Stimulated activated CD4-positive, alpha-beta T cell treated with anti-CD3 and anti-CD28 coated beads, Interleukin-4, amount 100 ng/mL, for 1 hour (primary cell): ENCODE measurements at places on chromosomes 3 and 15.

DNA sequence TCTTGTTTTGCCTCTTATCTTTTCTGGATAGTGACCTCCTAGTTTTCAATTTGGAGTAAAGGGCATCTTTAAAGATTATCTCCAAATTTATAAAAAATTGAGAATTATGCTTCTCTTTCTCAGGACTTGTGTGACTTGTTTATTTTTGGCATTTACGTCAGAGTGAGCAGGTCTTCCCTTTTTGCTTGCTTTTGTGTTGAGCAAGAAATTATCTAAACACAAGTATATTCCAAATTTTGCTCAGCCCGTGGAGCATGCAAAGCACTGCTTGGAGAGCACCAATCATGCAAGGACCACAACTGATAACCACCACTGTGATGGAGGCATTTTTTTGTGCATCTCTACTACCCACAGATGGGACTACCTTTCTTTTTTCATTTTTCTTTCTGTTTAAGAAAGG is 7.1 kb downstream of the SLC25A26 start:
- no peak for DNase-seq

DNA sequence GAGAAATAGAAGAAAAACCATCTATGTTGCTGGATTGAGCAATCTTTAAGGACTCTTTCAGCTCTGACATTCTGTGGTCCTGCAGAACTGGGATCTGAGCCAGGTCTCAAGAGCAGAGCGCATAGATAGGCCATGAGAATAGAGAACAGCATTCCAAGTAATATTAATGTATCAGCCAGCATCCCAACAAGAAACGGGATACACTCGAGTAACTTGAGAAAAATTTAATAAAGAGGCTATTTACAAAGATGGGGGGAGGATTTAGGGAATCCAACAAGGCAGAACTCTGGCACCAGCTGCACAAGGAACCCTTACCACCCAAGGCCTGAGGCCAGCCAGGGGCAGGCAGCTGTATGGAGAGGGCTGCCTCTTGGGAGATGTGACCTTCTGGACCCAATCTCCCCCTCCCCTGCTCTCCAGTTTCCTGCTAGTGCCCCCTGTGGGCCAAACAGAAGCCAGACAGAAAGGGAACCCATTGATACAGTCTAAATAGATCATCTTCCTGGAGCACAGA is 8.2 kb downstream of the TMOD2 start:
- DNase-seq: no peak

GRCh38 chr3:141773676-141774075 is 10.5 kb downstream of the GRK7 start:
- DNase-seq: no peak

- DNase-seq: no peak
Measured at GRCh38 chr3:42846685-42847522, 28.8 kb downstream of the CYP8B1 start.

GRCh38 chr15:71781179-71781964 is 29.0 kb upstream of the NR2E3 start:
- DNase-seq: no peak

- DNase-seq: no peak
Measured at GRCh38 chr3:194843556-194843955, 157.9 kb downstream of the FAM43A start.

DNA sequence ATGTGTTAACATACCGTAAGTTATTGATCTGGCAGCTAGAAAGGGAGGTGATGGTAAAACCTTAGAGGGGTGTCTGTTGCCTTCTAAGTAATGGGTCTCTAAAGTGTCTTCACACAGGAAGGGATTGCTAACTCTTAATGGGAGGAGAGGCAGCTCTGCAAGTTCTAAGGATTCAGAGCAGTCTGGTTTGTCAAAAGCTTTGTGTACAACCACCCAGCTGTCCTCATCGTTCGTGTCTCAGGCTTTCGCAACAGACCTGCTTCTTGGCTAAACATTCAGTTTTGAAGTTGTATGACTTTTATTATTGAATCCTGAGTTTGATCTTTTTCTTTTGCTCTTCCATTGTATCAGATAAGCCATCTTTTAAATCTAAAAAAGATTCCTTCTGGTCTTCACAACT is 404.9 kb downstream of the SQOR start:
- no peak for DNase-seq

- peak; percentile 62 for DNase-seq
Measured at GRCh38 chr3:189324538-189325138, 152.9 kb downstream of the TPRG1 start.

DNA sequence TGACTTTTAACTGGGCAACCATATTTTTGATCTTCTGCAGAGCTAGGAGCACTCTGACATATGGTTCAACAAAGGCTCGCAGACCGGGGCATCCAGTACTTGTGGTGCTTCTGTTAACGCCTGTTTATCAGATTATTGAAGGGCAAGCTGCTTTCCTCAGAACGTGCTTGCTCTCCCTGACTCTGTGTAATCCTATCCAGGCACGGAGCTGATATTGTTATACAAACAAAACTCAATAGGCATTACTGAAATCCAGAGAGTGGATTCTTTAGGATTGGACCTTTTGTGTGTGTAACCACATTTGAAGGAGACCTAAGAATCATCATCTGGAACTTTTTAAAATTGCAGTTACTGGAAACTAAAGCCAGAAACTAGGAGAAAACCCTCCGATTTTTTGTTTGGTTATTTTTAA is 246.5 kb downstream of the PTPRG start:
- DNase-seq: no peak

GRCh38 chr3:6921876-6922275 is 61.0 kb downstream of the GRM7 start:
- DNase-seq: no peak
